ENCODE measurements at places on chromosomes 2 and 18.

DNA sequence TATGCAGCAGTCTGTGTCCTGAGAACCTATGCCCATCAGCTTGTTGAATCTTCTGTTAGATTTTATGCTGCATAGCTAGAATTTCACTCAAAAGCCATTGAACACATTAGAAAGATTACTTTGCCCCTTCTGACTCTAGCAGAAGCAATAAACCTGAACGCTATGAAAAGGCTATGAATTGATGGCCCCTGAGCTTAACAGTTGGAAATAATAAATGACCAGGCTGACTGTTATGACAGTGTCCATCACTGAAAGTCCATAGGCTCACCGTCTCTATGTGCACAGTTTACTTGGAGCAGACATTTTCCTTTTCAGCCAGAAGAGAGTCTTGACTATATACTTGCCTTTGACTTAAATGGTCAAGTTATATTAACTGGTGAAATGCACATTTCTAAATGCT is 1618.8 kb upstream of the ACVR2A start:
- no peak for DNase-seq

- DNase-seq: no peak
These were observed 346.5 kb upstream of the ETAA1 start for GRCh38 chr2:67050622-67051021.

- peak; percentile 43 for DNase-seq
These were observed 11.5 kb upstream of the DIPK1C start for GRCh38 chr18:74468547-74469061.

DNA sequence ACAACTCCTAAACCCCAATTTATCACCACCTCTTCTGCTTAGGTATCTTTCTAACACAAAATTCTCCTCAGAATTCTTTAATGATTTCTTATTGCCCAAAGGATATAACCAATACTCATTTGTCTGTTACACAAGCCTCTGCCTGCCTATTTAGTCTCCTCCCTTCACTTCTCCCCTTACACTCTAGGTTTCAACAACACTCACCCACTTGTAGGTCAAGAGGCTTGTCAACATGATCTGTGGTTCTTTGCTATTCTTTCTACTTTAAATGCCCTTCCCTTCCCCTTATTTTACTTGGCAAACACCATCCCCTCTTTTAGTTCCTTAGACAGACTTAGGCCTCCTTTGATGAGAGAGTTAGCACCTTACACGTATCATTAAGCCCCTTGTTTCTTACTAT is 69.0 kb upstream of the C2orf15 start:
- DNase-seq: no peak

DNA sequence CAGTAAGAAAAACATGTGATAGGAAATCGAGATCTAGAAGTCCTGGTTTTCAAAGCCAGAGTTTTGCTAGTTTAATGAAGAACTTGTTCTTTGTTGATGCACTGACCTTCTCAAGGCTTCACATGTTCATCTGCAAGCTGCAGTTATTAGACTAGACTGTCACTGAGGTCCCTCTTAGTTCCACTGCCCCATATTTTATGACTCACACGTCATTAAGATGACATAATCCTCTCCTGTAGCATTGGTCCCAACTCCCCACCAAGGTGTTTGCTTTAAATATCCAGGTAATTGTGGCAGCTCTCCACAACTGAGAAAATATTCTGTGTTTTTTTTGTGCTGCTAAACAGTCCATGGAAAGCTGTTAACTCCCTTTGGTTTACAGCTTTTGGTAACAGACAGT is 149.7 kb downstream of the MREG start:
- no peak for DNase-seq

DNA sequence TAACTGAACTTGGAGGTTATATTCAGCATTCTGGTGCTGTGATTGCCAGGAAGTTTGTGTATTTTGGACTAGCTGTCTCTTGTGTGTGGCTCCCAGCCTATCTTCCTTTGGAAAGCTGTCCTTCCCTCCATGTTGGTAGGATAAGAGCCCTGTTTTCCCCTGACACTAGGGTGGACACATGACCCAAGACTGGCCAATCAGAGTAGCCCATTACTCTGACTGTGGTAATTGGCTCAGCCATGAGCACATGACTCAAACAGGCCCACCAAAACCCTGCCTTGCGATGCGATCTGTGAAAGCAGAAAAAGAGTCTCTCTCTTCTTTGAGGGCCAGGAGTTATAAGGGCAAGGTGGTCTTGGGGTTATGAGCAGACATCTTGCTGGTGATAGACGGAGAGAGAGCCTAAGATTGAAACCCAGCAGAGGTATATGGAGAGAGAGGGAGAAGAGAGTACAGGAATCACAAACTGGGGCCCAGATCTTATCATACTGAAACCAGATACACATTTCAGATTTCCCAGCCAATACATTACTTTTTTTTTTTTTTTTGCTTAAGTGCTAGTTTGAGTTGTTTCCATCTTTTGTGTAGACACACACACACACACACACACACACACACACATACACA is 45.3 kb upstream of the SERPINE2 start:
- DNase-seq: no peak

GRCh38 chr18:12839057-12839525 is 44.9 kb downstream of the PTPN2 start:
- no peak for DNase-seq

- no peak for DNase-seq
These were observed 1.6 kb downstream of the SESTD1 start for GRCh38 chr2:179263015-179263414.

GRCh38 chr2:141341444-141341843 is 789.4 kb downstream of the LRP1B start:
- no peak for DNase-seq
